Smooth muscle cell of the umbilical artery (primary cell): ENCODE measurements at places on chromosomes 11 and 22. TPM values are rescaled to one million over a fixed set of nuclear protein-coding genes. Genes with fewer than 3 reads are reported as not detected.

The OR51B4 gene
- not detected in 2 replicates for total RNA-seq

The F2 gene
- total RNA-seq = not detected in 2 replicates

The RIMBP3C gene
- 0.14 and 0.59 TPM in 2 replicates for total RNA-seq

The ZNF70 gene
- 4.2 and 6.7 TPM in 2 replicates for total RNA-seq

The OMP gene
- total RNA-seq = 1.2 and 1.5 TPM in 2 replicates

The PGA5 gene
- total RNA-seq = not detected in 2 replicates
